ENCODE measurements at places on chromosomes 11 and 22. TPM values are rescaled to one million over a fixed set of nuclear protein-coding genes. Genes with fewer than 3 reads are reported as not detected.
A peak's percentile ranks its signal among the peaks of the same experiment; 100 is the strongest.

Gene SOX6
- total RNA-seq: 23.7 TPM

DNA sequence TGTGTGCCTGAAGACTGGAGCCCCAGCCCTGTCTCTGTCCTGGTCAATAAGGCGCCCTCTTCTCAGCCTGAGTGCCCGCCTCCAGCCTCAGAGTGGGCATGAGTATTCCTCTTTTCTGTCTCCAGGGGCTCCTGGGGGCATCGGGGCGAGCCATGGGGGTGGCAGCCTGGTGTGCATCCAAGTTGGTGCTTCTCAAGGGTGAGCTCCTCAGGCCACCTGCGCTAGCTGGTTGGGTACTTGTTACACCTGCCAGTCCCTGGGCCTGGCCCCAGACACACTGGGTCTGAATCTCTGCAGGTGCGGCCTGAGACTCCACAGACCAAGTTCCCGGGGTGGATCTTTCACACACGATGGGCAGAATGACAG is 168.6 kb upstream of the B3GAT1 start:
- H3K4me3 ChIP-seq: no peak overlapping the region
- peaks cover 4% of the 10 kb centered on the region for H3K27me3 ChIP-seq
- DNase-seq: no peak
- H3K36me3 ChIP-seq: no peaks in the 10 kb centered on the region

Gene THRSP
- 13.2 TPM for total RNA-seq

Gene HDHD5
- 51.3 TPM for total RNA-seq

Gene PNPLA2
- total RNA-seq: 314 TPM

Gene PRSS23
- 11.9 TPM for total RNA-seq

Gene PIWIL4
- total RNA-seq: 7.2 TPM

Gene TMA7B
- not detected for total RNA-seq

GRCh38 chr22:26656891-26657851 is at the start of gene MIAT:
Gene MIAT (plus strand): TSS chr22:26657588.
- H3K27ac ChIP-seq: no peak within 1 kb of the TSS
- H3K36me3 ChIP-seq: no peaks in the 10 kb centered on the region
- peaks cover 87% of the 10 kb centered on the region for H3K27me3 ChIP-seq
- DNase-seq: no peak
- peak within 1 kb of the TSS; percentile 38 for H3K4me3 ChIP-seq

DNA sequence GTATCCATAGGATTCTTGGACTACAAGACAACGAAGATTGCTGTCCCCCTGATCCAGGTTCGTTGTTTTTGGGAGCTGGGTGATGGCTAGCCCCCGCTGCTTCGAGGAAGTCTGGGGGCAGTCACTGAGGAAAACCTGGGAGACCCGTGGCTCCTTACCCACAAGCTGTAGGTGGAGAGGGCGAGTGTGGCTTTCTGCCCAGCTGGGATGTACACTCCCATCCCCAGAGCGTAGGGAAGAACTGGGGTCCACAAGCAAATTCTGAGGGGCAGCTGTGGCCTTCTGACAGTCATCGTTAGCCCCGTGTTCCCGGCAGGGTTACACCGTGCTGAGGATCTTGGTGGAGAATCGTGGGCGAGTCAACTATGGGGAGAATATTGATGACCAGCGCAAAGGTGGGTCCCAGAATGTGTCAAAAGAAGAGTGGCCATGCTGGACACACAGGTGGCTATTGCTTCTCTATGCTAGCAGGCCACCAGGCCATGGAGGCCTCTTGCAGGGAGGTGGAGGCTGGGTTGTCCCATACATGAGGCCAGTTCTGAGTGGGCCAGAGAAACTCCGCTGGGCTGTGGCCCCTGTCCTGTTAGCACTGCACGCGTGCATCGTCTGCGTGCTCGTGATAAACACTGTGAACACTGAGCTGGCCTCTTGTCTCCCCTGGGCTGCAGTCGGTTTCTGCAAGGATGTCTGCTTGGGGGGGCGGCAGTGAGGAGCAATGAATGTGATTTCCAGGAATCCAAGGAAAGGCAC is 39.8 kb downstream of the GLB1L2 start:
- DNase-seq: no peak
- no peaks in the 10 kb centered on the region for H3K27me3 ChIP-seq
- H3K36me3 ChIP-seq: no peaks in the 10 kb centered on the region
- no peak overlapping the region for H3K4me3 ChIP-seq
- no peak overlapping the region for H3K27ac ChIP-seq
- no peaks in the 10 kb centered on the region for H3K4me1 ChIP-seq

Gene KCNJ11
- 0.59 TPM for total RNA-seq

- no peaks in the 10 kb centered on the region for H3K36me3 ChIP-seq
- H3K27me3 ChIP-seq: peaks cover 25% of the 10 kb centered on the region
- H3K27ac ChIP-seq: no peak overlapping the region
- H3K4me1 ChIP-seq: peaks cover 2% of the 10 kb centered on the region
- DNase-seq: no peak
- H3K4me3 ChIP-seq: no peak overlapping the region
Measured at GRCh38 chr22:43269246-43269645, 73.9 kb downstream of the SCUBE1 start.

- no peak overlapping the region for H3K4me3 ChIP-seq
- H3K36me3 ChIP-seq: no peaks in the 10 kb centered on the region
- no peak for DNase-seq
- H3K4me1 ChIP-seq: no peaks in the 10 kb centered on the region
- H3K27ac ChIP-seq: no peak overlapping the region
- no peaks in the 10 kb centered on the region for H3K27me3 ChIP-seq
Measured at GRCh38 chr11:107078375-107078774, 60.1 kb upstream of the GUCY1A2 start.

GRCh38 chr22:21972293-21972779 is 10.3 kb downstream of the TOP3B start:
- H3K4me1 ChIP-seq: no peaks in the 10 kb centered on the region
- peaks cover 25% of the 10 kb centered on the region for H3K36me3 ChIP-seq
- DNase-seq: no peak
- H3K4me3 ChIP-seq: no peak overlapping the region

GRCh38 chr22:45786726-45787125 is 115.1 kb downstream of the ATXN10 start:
- H3K4me3 ChIP-seq: no peak overlapping the region
- no peak for DNase-seq
- no peaks in the 10 kb centered on the region for H3K4me1 ChIP-seq
- no peaks in the 10 kb centered on the region for H3K36me3 ChIP-seq

Gene GLYAT
- total RNA-seq: 0.66 TPM

GRCh38 chr11:46130286-46130940 is 9.2 kb upstream of the PHF21A start:
- no peak overlapping the region for H3K27ac ChIP-seq
- no peak overlapping the region for H3K4me3 ChIP-seq
- no peaks in the 10 kb centered on the region for H3K27me3 ChIP-seq
- no peak for DNase-seq
- H3K36me3 ChIP-seq: no peaks in the 10 kb centered on the region

Gene ADAMTS15
- total RNA-seq: 18.4 TPM

Gene APOL1
- 16.8 TPM for total RNA-seq

DNA sequence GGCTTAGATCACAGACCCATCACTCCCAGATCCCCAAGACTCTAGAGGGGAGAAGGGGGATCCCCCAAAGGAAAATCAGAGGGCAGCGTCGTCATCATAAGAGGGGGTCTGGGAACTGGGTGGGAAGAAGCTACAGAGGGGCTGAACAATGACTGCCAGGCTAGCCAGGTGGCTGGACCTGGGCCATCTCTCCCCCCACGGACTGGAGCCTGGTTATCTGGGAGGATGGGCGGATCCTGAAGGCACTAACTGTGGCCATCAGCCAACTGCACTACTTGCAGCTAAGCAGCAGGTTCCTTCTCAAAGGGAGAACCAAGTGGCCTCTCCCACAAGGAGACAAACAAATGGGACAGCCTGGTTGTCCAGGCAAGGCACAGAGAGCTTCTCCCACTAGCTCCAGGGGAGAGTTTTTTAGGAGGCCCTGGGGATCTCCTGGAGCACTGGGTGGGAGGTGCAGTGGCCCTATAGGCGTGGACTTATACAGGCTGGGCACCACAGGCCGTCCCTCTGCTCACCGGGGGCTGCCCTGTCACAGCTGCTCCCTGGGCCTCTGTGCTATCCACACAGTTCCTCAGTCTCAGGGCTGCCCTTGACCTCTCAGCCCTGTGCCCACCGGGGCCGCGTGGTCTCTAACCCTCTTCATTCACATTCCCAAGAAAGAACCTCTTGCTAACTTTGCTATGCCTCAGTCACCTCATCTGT is 15.4 kb downstream of the P2RY6 start:
- H3K27ac ChIP-seq: no peak overlapping the region
- no peaks in the 10 kb centered on the region for H3K27me3 ChIP-seq
- no peak for DNase-seq
- H3K4me3 ChIP-seq: no peak overlapping the region
- no peaks in the 10 kb centered on the region for H3K36me3 ChIP-seq

Gene MMP27
- not detected for total RNA-seq

Gene CENPM
- 5.1 TPM for total RNA-seq

- no peak for DNase-seq
- H3K36me3 ChIP-seq: no peaks in the 10 kb centered on the region
- no peak overlapping the region for H3K27ac ChIP-seq
Measured at GRCh38 chr22:40714499-40715337, 35.4 kb downstream of the MCHR1 start.

- no peak overlapping the region for H3K27ac ChIP-seq
- H3K4me3 ChIP-seq: no peak overlapping the region
- no peaks in the 10 kb centered on the region for H3K27me3 ChIP-seq
- no peaks in the 10 kb centered on the region for H3K4me1 ChIP-seq
- no peak for DNase-seq
Measured at GRCh38 chr11:123518496-123519054, 88.5 kb downstream of the GRAMD1B start.

GRCh38 chr11:10118865-10119264 is 175.2 kb downstream of the SBF2 start:
- H3K27ac ChIP-seq: no peak overlapping the region
- H3K4me3 ChIP-seq: no peak overlapping the region
- no peaks in the 10 kb centered on the region for H3K36me3 ChIP-seq

GRCh38 chr11:103844327-103845215 is 191.9 kb upstream of the DDI1 start:
- no peak overlapping the region for H3K4me3 ChIP-seq
- no peaks in the 10 kb centered on the region for H3K4me1 ChIP-seq
- no peaks in the 10 kb centered on the region for H3K27me3 ChIP-seq
- DNase-seq: no peak
- no peaks in the 10 kb centered on the region for H3K36me3 ChIP-seq

DNA sequence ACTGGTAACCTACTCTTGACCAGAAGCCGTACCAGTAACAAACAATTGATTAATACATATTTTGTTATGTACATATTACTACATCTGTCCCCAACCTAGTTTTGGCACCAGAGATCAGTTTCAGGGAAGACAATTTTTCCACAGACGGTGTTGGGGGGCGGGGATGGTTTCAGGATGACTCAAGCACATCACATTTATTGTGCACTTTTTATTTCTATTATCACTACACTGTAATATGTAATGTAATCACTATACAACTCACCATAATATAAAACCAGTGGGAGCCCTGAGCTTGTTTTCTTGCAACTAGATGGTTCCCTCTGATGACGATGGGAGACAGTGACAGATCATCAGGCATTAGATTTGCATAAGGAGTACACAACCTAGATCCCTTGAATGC is 15.5 kb downstream of the DGCR8 start:
- peaks cover 12% of the 10 kb centered on the region for H3K36me3 ChIP-seq
- no peak overlapping the region for H3K4me3 ChIP-seq
- no peaks in the 10 kb centered on the region for H3K4me1 ChIP-seq
- DNase-seq: no peak

Gene CNIH2
- total RNA-seq: not detected

Gene TENM4
- 15.3 TPM for total RNA-seq

DNA sequence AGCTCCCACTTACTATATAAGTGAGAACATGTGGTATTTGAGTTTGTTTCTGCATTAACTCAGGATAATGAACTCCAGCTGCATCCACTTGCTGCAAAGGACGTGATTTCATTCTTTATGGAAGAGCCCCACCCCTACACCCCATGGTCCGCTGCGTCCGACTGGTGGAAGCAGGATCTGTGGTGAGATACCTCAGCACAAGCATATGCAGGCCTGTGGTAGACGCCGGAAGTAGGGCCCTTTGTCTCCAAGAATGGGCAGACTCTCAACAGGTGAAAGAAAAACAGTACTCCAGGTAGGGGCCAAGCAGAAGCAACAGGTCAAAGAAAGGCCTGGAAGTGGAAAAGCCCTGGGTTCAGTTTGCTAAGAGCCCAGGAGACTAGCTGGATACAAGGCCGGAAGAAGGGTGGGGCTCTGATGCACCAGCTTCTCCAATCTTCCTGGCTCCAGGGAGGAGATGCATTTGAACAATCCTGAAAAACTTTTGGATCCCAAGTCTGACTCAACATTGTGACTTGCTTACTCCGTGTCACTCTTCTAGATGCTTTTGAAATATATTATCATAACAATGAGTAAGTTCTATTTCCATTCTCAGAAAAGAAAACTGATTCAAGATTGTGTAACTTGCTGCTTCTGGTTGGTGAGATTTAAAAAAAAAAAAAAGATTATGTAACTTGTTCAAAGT is 30.4 kb downstream of the NEAT1 start:
- H3K4me1 ChIP-seq: peaks cover 10% of the 10 kb centered on the region
- H3K36me3 ChIP-seq: no peaks in the 10 kb centered on the region
- no peak overlapping the region for H3K27ac ChIP-seq
- H3K4me3 ChIP-seq: no peak overlapping the region
- DNase-seq: peak; percentile 14

GRCh38 chr11:86688398-86689179 is 16.2 kb upstream of the ME3 start:
- no peak overlapping the region for H3K4me3 ChIP-seq
- no peak overlapping the region for H3K27ac ChIP-seq
- no peaks in the 10 kb centered on the region for H3K4me1 ChIP-seq
- H3K36me3 ChIP-seq: no peaks in the 10 kb centered on the region
- H3K27me3 ChIP-seq: no peaks in the 10 kb centered on the region
- no peak for DNase-seq

DNA sequence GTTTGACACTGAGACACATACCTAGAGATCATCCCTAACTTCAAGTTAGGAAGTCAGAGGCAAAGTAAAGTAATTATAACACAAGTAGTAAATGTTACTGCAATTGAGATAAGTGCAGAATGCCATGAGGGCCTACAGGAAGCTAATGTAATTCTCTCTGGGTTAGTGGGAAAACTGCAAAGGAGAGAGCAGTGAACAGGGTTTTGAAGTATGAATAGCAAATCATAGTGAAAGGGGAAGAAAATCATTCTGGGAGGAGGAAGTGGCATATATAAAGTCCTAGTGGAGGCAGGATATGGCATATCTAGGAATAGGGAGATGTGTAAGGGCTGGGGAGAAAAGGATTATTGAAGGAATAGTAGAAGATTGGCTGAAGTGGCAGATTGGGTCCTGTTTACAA is 27.9 kb downstream of the RNF169 start:
- H3K4me1 ChIP-seq: no peaks in the 10 kb centered on the region
- DNase-seq: no peak
- H3K27me3 ChIP-seq: no peaks in the 10 kb centered on the region
- no peak overlapping the region for H3K27ac ChIP-seq

- H3K27ac ChIP-seq: no peak overlapping the region
- no peaks in the 10 kb centered on the region for H3K36me3 ChIP-seq
- no peak for DNase-seq
- H3K4me3 ChIP-seq: no peak overlapping the region
- no peaks in the 10 kb centered on the region for H3K27me3 ChIP-seq
Measured at GRCh38 chr11:133136376-133136775, 395.9 kb downstream of the OPCML start.

- no peaks in the 10 kb centered on the region for H3K27me3 ChIP-seq
- no peak overlapping the region for H3K27ac ChIP-seq
- H3K4me3 ChIP-seq: no peak overlapping the region
- H3K36me3 ChIP-seq: no peaks in the 10 kb centered on the region
- H3K4me1 ChIP-seq: peaks cover 3% of the 10 kb centered on the region
Measured at GRCh38 chr11:34972892-34973291, 56.5 kb downstream of the PDHX start.

Gene LRRC4C
- 9.0 TPM for total RNA-seq

Gene TMEM191B
- total RNA-seq: 2.4 TPM

GRCh38 chr11:106770489-106771085 is 247.7 kb downstream of the GUCY1A2 start:
- H3K27me3 ChIP-seq: no peaks in the 10 kb centered on the region
- no peak for DNase-seq
- H3K36me3 ChIP-seq: no peaks in the 10 kb centered on the region
- no peak overlapping the region for H3K4me3 ChIP-seq

Gene PRG3
- not detected for total RNA-seq

Gene HORMAD2
- not detected for total RNA-seq
